ENCODE measurements at places on chromosomes 11 and 22.

DNA sequence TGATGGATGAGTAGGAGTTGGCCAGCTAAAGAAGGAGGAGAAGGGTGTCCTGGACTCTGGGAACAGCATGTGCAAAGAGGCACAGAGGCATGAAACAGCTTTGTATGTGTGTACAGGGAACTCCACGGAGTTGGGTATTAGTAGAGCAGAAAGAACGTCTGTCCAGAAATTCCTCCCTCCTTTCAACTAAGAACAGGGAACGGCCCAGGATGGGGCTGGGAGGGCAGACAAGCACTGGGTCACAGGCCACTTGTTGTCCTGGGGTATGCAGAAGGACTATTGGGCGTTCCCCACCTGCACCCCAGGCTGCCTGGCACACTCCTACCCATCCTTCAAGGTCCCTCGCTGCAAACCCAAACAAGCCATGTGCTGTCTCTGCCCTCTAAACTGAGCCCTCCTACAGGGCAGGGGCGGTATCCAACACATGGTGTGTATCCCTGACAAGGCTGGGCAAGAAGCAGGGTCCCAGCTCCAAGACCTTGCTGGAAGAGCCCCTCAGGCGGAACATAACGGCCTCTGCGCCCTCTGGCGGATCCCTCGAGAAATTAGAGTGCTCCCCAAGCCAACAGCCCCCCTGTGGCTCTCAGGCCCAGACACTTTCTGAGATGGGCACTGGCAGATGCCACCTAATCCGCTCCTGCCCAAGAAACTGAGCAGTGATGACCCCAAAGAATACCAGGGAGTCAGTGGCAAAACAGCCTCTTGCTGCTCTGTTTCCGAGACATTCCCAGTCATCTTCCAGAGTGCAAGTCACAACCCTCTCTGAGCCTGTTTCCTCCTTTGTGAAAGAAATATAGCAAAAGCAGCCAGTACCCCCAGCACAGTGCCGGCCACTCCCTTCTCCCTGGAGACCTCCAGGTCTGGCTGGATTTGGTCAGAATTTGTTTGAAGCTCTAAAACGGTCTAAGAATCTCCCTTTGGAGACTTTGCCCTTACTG is 1.6 kb upstream of the ELFN2 start:
- DNase-seq: peak; percentile 66

- no peak for DNase-seq
Observed at GRCh38 chr11:133361689-133361994, 170.7 kb downstream of the OPCML start.

DNA sequence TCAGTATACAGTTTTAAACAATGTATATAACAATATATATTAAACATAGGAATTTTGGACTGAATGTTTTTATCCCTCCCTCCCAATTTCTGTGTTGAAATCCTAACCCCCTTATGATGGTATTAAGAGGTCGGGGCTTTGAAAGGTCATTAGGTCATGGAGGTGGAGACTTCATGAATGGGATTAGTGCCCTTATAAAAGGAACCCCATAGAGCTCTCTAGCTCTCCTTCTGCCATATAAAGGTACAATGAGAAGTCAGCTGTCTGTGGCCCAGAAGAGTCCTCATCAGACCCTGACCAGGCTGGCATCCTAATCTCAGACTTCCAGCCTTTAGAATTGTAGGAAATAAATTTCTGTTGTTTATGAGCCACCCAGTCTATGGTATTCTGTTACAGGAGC is 6.5 kb downstream of the NNMT start:
- no peak for DNase-seq

DNA sequence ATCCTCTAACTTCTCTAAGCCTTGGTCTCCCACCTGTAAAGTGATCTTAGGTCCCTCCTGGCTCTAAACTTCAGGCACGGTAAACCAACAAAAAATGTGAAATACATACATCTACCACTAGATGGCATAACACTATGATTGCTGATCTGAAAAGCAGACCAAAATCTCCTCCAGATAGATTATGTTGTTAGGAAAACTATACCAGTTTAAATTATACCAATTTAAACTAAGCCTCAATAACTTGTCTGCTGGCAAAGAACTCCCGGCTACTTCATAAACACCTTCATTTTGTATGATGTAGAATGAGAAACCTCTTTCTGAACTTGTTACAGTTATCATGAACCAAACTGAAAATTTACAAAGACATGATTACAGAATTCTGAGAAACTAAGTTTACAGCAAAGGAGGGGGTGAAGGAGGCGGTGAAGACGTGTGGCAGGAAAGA is 85.9 kb downstream of the SBF2 start:
- peak; percentile 55 for DNase-seq

GRCh38 chr22:21951931-21952465 is 650 bp downstream of the PPM1F start:
- DNase-seq: peak; percentile 12

DNA sequence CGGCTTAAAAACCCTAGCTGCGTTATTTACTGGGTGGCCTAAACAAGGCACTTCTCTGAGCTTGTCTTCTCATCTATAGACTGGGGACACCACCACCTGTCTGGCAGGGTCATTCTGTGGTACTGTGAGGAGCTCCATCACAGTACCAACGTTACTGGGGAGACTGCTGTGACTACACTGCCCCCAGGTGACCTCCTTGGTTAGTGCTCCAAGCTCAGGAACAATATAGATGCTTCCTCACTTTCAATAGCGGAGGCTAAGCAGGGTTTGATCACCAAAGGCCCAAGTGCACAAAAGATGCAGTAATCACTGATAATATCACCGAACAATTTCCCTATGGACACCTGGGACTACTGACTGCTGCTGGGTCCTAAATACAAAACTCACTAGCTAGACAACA is 18.8 kb downstream of the PRPF19 start:
- peak; percentile 43 for DNase-seq

DNA sequence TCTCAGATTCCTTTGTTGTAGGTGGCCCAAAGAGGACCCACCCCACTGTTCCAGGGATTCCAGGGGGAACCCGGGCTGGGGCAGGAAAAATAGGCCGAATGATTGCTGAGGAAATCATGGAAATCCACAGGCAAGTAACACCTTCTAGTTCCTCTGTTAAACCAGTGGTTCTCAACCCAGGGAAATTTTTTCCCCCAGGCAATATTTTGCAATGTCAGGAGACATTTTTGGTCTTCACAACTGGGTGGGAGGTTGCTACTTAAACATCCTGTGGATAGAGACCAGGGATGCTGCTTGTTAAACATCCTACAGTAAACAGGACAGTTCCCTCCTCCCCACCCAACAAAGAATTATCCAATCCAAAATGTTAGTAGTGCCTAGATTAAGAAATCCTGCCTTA is 84.7 kb downstream of the BTBD10 start:
- DNase-seq: no peak

DNA sequence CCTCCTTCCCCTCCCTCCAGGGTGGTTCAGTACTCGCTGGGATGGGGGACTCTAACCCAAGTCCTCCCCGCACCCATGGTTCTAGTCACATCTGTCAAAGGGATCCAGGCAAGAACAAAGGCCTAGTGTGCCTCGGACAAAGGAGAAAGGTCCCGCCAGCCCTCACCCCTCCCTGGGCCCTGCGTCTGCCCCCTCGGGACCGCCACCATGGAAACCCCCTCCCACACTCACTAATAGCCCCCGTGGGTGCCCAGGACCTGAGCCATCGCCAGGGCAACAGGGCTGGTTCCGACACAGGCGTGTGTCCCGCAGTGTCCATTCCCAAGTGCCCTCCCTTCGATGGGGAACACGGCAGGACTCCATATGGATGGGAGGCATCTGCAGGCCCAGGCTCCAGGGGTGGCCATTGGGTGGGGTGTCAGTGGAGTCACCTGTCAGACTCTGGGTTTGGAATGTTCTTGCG is 5.1 kb upstream of the CARNS1 start:
- DNase-seq: no peak

DNA sequence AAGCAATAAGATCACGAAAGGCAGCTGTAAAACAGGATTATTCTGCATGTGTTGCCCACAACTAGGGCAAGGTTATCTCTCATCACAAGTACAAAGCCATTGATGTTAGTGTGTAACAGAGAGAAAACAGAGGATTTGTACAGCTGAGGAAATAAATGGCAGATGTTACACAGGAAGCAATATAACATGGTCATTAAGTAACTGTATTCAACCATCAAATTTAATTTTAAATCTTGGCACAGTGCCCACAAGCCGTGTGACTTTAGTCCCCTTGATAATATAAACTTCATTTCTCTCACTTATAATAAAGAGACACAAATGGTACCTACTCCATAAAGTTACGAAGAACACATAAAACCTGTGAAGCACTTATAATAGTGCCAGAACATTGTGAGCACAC is 17.3 kb downstream of the OR51E2 start:
- no peak for DNase-seq

GRCh38 chr22:44049486-44050231 is 25.6 kb downstream of the PARVB start:
- no peak for DNase-seq

DNA sequence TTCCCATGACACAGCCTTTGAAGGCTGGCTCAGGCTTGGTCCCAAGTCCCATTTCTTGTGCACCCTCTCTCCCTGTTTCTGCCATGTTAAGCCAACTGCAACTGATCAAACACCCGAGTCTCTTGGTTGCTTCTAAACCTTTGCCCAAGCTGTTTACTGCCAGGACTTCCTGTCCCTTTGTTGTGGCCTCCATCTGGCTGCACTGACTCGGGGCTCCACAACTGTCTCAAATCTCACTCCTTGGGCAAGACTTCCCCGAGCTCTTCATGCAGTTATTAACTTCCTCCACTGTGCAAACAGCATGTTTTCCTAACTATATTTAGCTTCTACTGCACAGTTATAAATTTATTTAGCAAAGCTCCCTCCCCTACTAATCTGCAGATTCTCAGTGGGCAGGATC is 4.3 kb downstream of the VPREB1 start:
- peak; percentile 37 for DNase-seq

GRCh38 chr22:47445716-47446290 is 683.4 kb downstream of the TBC1D22A start:
- DNase-seq: no peak

- peak; percentile 10 for DNase-seq
Observed at GRCh38 chr11:9313648-9314290, 624 bp downstream of the TMEM41B start.

- DNase-seq: no peak
Observed at GRCh38 chr11:106998116-106998915, 20.0 kb downstream of the GUCY1A2 start.

- DNase-seq: no peak
Observed at GRCh38 chr11:122779047-122779629, 59.2 kb upstream of the CRTAM start.

DNA sequence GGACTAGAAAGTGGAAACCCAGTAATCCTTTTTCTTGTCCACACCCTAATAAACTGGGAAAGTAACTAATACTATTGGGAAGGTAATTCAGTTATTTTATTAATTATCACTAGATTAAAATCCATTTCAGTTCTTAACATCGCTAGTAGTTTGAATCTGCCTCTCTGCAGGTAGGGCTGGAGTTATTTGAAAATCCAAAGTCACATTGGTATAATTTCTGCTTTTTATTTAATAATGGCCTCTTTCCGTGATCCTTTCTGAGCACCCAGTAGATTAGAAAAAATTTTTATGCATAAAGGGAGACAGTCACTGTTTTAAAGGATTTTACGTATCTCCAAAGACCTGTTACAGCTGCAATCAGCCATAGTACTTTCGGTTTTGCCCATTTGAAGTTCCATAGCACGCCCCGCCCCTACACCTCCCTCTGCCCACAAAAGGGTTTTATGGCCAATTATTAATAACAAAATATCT is 605 bp upstream of the COPB1 start:
- DNase-seq: peak; percentile 58

- DNase-seq: no peak
Observed at GRCh38 chr11:69380451-69380901, 86.5 kb downstream of the MYEOV start.

GRCh38 chr22:34879001-34879400 is 187.0 kb upstream of the ISX start:
- DNase-seq: no peak

DNA sequence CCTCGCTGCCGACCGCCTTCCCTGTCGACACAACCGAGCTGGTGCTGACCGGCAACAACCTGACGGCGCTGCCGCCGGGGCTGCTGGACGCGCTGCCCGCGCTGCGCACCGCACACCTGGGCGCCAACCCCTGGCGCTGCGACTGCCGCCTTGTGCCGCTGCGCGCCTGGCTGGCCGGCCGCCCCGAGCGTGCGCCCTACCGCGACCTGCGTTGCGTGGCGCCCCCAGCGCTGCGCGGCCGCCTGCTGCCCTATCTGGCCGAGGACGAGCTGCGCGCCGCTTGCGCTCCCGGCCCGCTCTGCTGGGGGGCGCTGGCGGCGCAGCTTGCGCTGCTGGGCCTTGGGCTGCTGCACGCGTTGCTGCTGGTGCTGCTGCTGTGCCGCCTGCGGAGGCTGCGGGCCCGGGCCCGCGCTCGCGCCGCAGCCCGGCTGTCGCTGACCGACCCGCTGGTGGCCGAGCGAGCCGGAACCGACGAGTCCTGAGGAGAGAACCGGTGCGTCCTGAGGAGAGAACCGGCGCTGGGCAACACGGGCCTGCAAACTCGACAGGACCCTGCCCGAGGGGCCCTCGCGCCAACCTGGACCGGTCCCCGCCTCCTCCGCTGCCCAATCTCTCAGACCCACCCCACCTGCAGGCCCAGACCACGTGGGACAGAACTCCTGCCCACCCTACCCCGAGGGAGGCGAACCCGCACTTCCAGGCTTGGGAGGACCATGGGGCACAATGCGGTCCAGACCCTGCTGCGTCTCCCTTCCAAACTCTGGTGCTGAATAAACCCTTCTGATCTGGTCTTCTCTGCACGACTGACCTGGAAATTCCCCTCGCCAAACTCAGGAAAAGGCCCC is 866 bp downstream of the GP1BB start:
- DNase-seq: peak; percentile 64

- no peak for DNase-seq
Observed at GRCh38 chr11:29449281-29450074, 567.4 kb downstream of the KCNA4 start.

DNA sequence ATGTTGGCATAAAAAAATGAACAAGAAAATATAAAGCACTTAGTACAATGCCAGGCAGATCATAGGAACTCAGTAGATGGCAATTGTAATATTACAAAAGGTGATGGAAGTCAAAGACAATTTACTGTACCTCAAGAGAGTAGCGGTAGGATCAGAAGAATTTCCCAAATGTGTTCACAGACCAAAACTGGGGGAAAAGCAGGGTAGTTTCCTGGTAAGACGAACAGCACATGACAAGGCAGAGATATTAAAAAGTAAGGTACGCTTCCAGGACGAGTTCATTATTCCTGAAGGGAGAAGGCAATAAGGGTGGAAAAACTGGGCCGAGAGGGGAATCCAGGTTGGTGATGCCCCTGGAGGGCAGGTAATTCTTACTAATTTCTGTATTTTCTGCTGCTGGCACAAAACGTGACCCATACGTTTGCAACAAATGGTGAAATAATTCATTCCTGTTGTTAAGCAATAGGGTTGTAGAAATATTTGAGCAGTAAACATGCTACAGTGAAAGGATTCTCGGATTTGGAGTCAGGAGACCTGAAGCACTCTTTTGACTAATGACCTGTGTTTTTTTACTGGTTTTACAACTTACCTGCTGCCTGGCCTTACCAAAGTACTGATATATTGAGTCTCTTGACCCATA is 786 bp upstream of the ANKRD42 start:
- no peak for DNase-seq
